ENCODE measurements at places on chromosomes 4 and X.

DNA sequence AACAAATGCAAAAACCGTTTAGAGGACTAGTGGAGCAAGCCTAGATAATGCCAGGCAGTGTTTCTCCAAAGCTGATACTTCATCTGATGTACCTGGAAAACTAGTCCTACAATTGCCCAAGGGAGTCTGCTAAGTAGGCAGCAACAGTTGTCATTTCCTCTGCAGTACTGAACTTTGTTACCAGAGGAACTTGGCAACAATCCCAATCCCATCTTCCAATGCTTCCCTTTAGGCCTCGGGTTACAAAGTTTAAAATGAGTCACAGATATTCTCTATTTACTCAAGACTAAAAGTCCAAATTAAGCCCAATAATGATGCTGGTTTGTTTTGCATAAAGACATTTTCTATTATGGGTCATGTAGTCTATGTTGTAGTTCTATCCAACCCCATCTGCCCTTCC lies 120.0 kb upstream of the GLRA2 start:
- DNase-seq, result no peak

DNA sequence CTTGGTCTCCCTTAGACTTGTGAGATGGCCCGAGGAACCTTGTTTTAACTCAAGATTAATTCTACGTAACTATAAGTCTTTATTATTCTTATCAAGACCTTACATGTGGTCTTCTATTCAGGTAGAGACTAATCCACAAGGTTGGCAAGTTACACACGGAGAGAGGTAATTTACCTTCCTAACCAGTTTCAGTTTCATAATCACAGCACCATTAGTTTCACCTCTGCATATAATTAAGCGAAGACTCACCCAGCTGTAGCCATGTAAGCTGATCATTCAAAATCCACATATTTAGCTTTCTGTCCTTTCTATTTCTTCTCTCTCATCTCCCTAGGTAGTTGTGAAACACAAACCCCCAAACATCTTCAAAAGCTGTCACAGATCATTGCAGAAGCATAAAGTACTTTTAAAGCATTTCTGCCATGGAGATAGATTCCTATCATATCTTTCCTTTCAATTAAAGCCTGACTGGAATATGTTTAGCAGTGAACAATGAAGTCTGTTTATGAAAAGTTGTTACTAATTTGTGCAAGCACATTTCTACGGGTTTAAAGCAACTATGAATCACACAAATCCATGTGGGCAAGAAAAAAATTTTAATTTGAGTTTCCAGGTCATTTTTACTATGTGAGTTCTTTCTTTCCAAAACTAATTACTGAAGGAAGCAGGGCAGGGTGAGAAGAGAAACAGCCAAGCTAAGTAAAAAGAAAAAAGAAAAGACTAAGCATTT lies 78.5 kb downstream of the BTC start:
- DNase-seq, result no peak

DNA sequence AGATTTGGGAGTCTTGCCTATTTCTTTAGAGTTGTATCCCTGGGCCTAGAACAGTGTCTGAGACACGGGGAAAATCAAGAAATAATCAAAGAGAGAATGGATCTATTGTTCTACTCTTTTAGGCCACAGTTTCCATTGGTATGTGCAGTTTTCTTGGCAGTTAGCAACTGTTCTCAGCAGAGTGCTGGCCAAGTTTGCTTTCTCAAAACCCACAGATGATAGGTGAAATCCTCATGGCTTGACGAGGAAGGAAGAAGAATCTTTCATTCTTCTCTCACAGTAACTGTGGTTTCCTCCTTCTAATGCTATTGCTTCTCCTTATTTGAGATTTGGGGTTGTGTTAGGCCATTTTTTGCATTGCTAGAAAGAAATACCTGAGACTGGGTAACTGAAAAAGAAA lies 42.2 kb downstream of the AGA start:
- no peak for DNase-seq

DNA sequence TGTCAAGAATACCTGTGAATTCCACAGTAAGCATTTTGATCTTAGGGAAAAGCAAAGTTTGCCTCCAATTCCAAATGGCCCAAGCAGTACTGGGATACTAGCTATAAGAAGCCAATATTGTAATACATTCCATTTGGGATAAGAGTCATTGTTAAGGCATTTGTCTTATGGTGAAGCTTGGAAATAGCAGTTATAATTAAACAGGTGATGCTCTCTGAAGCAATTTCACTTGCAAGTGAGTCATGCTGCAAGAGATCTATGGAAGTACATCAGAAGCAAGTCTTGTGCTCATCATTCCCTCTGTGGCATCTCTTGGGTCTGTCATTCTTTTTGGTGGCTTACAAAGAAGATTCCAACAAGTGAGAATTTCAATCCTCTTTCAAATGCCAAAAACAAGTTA lies 386.4 kb upstream of the RPS6KA3 start:
- DNase-seq, result no peak

DNA sequence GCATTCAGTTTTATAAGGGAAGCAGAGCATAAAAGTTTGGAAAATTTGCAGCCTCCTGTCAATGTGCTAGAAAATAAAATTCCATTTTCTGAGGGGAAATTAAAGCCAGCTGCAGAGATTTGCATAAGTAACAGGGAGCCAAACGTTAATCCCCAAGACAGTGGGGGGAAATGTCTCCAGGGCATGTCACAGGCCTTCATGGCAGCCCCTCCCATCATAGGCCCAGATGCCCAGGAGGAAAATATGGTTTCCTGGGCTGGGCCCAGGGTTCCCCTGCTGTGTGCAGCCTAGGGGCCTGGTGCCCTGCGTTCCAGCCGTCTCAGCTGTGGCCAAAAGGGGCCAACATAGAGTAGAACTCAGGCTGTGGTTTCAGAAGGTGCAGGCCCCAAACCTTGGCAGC lies 9.3 kb downstream of the RNF4 start:
- no peak for DNase-seq

All from K562 (cell line).